ENCODE measurements at places on chromosomes 7 and 10. TPM values are rescaled to one million over a fixed set of nuclear protein-coding genes. Genes with fewer than 3 reads are reported as not detected.

- DNase-seq = no peak
These were observed 90.7 kb upstream of the LRRC4 start for GRCh38 chr7:128121711-128122530.

DNA sequence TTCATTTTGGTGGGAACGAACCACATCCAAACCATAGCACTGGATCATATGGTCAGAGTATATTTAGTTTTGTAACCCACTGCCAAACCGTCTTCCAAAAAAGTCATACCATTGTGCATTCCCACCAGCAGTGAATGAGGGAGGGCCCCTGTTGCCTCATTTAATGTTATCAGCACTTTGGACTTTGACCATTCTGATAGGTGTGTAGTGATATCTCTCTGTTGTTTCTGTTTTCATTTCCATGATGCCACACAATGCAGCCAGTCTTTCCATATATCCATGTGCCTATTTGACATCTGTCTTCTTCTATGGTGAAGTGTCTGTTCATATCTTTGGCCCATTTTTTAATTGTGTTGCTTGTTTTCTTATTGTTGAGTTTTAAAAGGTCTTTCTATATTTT is 105.0 kb upstream of the PPP2R2D start:
- DNase-seq = no peak

- no peak for DNase-seq
These were observed 71.5 kb downstream of the LRRC4 start for GRCh38 chr7:127959770-127960169.

DNA sequence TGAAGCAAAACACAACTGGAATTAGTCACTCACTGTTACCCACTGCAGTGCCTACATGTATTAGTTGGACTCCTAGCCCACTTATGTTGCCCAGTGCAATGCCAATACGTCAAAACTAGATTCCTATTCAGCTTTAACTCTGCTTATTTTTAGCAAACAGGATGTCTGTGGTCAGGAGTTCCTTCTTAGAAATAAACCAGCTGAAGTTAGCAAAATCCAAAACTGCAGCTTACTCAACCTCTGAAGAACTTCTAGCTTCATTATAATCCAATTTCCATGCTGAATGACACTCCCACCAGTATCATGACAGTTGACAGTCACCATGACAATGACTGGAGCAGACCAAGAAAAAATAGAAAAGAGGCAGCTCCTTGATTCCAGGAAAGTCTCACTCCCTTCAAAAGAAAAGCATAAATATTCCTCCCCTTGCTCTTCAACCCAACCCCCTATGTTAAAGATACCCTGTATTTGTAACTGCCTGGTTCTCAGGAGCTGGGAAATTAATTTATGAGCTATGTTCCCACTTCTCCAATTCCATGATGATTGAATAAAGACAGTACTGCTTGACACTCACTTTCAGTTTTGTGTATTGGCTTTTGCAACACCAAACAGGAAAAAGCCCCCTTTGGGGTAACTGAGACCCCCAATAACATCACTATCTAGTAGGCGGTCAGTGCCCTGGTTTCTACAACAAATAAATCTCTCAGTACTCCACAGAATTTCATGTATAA is 327.4 kb downstream of the SORCS1 start:
- DNase-seq = no peak

UTF1 gene
- not detected for total RNA-seq

DNA sequence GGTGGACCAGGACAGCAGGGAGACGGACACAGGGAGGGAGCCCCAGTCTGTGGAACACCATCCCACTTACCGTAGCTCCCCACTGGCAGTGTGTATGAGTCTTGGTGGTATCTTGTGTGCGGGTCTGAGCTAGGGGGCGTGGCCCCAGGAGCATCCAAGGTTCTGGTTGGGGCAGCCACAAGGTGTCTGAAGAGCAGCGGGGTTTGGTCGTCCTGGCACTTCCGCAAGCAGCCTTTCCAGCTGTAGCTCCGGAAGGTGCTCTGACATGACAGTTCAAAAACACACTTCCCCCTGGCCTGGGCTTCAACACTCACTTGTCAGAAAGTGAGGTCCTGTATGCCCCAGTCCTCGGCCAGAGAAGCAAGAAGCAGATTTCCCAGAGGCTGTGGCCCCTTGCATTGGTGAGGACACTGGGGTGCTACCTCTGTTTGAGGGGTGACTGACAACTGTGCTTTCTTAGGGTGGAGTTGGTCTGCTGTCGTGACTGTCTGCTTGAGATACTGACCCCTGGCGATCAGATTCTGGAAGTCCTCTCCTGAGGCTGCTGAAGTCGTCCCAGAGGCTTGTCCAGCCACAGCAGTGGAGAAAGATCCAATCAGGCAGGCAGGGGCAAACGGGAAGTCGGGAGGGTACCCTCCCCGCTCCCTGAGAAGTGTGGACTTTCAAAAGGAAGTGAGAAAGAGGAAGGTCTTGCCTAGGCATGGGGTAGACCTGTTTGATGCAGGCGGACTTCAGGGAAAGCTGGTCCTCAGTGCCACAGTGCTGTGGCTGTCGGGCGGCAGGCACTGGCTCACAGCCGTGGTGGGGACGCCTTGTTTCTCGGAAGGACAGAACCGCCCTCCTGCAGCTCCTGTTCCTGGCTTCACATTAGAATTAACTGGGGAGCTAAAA is 51.4 kb upstream of the PFKFB3 start:
- DNase-seq = peak; percentile 38

GRCh38 chr7:11343818-11344413 is 370.2 kb downstream of the PHF14 start:
- peak; percentile 31 for DNase-seq

DNA sequence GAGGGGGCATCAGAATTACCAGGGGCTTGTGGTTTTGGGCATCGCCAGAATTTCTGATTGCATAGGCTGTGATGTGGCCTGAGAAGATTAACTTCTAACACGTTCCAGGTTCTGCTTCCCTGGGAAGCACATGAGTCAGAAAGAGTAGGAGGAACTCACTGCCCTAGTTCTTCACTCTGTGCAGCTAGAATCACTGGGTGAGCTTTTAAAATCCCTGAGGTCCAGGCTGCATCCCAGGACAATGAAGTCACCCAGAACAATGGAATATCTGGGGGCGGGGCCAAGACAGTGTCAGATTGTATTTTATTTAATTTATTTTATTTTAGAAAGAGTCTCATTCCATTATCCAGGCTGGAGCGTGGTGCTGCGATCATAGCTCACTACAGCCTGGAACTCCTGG is 636.5 kb downstream of the CALN1 start:
- DNase-seq = no peak

DNA sequence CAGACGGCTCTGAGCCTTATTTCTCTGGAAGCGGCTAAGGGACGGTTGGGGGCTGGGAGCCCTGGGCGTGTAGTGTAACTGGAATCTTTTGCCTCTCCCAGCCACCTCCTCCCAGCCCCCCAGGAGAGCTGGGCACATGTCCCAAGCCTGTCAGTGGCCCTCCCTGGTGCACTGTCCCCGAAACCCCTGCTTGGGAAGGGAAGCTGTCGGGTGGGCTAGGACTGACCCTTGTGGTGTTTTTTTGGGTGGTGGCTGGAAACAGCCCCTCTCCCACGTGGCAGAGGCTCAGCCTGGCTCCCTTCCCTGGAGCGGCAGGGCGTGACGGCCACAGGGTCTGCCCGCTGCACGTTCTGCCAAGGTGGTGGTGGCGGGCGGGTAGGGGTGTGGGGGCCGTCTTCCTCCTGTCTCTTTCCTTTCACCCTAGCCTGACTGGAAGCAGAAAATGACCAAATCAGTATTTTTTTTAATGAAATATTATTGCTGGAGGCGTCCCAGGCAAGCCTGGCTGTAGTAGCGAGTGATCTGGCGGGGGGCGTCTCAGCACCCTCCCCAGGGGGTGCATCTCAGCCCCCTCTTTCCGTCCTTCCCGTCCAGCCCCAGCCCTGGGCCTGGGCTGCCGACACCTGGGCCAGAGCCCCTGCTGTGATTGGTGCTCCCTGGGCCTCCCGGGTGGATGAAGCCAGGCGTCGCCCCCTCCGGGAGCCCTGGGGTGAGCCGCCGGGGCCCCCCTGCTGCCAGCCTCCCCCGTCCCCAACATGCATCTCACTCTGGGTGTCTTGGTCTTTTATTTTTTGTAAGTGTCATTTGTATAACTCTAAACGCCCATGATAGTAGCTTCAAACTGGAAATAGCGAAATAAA is 175.5 kb downstream of the RNF216 start:
- DNase-seq = no peak

RET gene
- not detected for total RNA-seq

DNA sequence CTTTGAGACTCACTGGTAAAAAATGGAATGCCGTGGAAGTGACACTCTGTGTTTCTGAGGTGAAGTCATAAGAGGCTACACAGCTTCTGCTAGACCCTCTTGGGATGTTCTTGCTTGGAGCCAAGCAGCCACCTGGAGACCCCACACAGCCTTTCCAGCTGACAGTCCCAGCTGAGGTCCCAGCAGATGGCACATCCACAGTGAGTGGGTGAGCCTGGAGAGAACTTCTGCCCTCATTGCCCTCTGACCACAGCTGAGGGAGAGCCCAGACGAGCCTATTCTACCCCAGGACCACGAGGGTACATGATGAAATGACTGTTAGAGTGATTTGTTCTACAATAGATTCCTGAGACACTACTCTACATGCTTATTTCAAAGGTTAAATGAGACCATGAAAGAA is 44.3 kb downstream of the CXCL12 start:
- DNase-seq = no peak

GRCh38 chr10:8323428-8324054 is 269.1 kb downstream of the GATA3 start:
- DNase-seq = no peak

DNA sequence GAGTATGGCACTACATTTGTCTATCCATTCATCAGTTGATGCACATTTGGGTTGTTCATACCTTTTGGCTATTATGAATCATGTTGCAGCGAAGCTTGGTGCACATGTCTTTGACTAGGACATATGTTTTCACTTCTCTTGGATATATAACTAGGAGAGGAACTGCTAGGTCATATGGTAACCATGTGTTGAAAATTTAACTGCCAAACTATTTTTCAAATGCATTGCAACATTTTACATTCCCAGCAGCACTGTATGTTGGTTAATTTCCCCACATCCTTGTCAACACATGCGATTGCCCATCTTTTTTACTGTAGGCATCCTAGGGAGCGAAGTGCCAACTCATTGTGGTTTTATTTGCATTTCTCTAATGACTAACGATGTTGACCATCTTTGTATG is 183.4 kb downstream of the PRKCQ start:
- no peak for DNase-seq

DNA sequence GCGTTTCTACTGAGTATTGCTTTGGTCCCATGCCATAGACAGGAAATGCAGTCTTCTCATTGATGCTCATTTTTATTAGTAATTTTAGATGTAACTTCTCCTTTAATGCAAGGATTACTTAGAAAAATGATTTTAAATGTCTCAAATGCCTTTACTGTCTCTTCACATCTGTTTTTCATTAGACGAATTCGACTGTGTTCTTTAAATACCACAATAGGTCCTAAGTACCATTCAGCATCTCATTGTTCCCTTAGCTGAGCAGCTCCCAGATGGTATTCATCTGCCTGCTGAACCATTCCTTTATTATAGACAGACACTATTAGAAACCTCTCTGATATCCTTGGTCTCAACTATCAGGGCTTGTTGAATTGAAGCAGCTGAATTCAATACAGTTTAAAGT is 113.6 kb downstream of the LSMEM1 start:
- DNase-seq = no peak

- no peak for DNase-seq
These were observed 616.9 kb upstream of the GHITM start for GRCh38 chr10:83522456-83522855.

ANKRD30A gene
- not detected for total RNA-seq

DNA sequence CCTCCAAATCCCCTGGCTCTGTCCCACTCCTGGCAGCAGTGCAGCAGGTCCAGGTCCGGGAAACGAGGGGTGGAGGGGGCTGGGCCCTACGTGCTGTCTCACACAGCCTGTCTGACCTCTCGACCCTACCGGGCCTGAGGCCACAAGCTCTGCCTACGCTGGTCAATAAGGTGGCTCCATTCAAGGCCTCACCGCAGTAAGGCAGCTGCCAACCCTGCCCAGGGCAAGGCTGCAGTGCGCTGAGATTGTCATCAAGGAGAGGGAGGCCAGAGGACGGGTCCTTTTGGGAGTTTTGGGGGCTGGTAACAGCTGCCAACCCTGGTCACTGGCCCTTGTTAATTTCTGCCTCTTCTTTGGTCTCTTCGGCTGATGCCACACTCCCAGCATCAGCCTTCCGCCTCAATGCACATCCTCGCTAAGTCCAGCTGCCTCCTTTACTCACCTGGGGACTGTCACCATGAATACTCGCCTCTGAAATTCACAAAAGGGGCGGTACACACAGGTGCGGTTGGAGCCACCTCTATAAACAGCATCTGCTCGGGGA is 3.5 kb downstream of the EPO start:
- no peak for DNase-seq

DNA sequence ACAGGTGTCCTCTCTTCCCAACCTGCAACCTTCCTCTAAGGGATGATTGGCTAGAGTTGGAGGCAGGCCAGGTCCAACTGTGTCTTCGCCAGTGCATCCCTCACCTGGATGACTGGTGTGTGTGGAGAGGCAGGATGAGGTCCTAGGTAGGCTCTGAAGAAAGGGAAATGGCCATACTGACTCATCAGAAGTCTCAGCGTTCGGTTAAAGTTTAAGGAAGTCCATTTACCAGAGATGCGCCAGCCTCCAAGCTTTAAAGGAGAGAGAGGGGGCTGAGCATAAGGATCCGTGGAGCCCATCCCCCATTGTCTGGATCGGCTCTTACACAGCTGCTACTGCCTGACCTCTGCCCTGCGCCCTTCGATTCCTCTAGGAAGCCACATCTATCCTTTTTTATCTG is 4.4 kb downstream of the KEL start:
- DNase-seq = no peak

ELFN1 gene
- 0.27 TPM for total RNA-seq

Measured in Calu3 (cell line).